ENCODE measurements at places on chromosomes 1 and 21.

DNA sequence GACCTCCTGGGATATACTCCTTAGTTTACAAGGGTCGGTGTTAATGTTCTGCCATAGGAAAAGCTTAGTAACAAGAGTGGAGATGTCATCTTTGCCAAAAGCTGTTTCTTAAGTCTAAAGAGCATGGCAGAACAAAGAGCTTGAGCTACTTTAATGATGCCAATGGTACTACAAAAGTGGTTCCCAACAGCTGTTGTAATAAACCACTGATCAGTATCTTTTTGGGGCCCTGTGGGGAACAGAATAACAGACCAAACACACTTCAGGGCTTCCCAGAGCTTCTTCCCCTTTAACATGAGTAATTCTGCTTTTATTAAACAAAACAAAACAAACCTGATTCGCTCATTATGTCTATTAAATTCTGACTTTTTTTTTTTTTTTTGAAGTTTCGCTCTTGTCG lies 116.3 kb downstream of the NCAM2 start:
- DNase-seq, result no peak

- DNase-seq, result no peak
Observed at GRCh38 chr1:166470014-166470413, 303.2 kb upstream of the FAM78B start.

DNA sequence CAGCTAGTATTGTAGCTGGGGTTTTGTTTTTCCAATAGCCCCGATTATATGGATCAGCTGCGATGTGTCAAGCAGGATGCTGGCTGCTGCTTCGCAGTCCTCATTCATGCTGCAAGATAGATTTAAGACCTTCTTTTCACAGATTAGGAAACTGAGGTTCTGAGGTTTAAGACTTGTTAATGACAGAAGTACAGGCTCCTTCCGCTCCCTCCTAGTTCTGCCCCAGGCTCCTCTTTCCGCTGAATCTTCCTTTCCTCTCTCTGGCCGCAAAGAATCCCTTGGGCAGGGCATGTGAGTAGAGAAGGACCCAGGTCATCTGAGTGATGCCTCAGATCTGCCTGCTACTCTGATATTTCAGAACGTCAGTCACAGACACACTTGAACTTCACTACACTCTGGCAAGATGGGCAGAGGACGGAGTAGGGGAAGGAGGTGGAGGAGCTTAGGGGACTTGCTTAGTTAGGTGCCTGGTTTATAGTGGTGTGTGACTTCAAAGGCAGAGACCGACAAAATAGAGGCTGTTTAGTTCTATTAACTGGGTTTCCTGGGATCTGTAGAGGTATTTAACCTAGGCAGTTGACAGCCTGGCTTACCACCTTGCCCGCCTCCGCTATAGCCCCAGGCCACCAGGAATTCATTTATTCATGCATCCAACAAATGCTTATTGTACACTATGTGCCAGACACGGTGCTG lies 4.2 kb downstream of the IGSF21 start:
- no peak for DNase-seq

DNA sequence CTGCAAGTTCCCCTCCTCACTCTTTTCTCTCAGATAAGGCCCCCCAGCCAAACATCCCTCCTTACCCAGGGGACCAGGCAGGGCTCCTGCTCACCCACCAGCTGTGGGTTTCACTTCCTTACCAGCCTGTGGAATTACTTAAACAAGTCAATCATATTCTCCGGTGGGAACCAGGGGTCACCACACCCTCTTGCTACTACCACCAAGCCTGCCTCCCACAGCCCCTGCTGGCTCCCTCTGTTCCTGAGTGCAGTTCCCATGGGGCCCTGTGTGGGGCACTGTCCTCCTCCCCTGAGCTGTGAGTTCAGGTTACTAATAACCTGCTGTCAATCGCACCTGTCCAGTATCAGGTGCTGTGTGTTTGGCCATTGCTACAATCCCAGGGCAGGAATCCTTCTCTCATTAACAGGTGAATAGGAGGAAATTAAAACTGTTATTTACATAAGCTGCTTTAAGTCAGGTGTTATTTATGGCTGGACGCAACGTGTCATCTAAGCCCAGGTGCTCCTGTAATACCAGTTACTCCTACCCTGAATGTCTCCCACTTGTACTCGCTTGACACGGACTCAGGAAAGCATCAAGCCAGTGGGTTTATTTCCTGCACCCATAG lies 53.1 kb upstream of the LBR start:
- DNase-seq, result no peak

DNA sequence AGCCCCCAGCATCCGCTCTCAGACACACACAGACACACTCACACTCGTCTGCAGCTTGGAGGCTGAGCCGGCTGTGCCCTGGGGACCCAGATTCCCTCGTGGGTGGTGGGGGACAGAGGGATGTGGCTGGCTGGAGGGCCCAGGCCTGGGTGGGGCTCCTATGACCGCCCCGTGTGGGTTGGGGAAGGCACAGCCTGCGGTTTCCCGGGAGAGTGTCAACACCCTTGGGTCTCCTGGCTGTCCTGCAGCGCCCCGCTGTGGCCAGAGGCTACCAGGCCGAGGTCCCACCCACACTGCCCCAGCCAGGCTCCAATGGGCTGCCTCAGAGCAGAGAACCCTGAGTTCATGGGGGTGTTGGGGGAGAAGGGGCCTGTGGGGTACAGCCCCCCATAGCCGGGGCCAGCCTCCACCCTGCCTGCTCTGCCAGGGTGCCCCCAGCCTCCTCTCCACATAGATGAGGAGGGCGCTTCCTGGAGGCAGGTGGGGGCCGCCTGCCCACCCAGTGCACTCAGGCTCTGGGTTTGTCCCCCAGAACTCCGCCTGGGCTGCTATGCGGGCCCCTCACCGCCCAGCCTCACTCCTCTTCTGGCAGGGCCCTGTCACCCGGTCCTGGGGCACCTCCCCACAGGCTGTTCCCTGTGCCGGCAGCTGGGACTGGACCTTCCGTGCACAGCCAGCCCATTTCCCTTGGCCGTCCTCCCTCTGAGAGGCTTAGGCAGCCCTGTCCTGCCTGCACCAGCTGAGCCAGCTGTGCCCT lies at the start of gene TTC34:
TSS of gene TTC34 (minus strand) at position 159 of the 757 bp plus-strand sequence. CDS start 866 bp downstream, outside the sequence.
- DNase-seq, result no peak

- no peak for DNase-seq
Observed at GRCh38 chr1:47934243-47934805, 62.9 kb downstream of the TRABD2B start.

DNA sequence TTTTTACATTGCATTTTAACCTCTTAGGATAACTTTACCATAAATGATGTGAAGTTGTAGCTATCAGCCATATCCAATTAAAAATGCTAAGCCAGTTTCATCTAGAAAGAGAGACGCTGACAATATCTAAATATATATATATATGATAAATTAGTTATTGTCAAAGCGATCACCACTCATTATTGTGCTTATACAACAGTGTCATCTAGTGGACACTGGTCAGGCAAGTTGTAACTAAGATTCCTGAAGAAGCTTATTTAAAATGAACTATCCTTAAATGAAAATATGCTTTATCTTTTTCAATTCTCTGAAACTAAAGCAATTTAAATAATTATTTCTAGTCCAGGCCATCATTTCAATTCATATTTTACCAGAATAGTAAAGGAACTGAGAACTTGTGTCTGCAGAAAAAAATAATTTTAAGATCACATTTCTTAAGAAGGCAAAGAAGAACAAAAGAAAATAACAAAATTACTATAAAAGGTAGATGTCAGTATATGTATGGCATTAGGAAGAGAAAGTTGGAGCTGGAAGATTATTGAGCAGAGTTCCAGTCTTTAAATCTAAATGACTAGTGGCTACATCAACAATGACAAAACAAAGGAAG lies 193.3 kb upstream of the SNX7 start:
- no peak for DNase-seq

GRCh38 chr1:157442065-157442464 lies 110.2 kb downstream of the FCRL5 start:
- no peak for DNase-seq

DNA sequence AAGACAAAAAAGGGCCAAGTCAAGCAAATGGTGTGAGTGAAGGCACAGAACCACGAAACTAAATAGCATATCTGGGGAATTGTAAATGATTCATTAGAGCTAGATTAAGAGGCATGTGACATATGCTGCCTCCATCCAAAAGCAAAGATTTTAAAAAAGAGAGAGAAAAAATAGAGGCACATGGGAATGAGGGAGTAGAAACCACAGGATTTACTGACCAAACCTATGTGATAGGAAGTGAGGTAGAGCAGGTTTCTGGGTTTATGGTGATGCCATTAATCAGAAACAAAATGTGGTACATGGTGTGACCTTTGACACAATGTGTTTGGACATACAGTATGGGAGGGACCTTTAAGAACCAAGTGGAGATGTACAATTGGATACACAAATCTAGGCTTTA lies 13.6 kb downstream of the C1orf52 start:
- DNase-seq, result no peak

- DNase-seq, result no peak
Observed at GRCh38 chr1:226455843-226456242, 48.0 kb upstream of the PARP1 start.

DNA sequence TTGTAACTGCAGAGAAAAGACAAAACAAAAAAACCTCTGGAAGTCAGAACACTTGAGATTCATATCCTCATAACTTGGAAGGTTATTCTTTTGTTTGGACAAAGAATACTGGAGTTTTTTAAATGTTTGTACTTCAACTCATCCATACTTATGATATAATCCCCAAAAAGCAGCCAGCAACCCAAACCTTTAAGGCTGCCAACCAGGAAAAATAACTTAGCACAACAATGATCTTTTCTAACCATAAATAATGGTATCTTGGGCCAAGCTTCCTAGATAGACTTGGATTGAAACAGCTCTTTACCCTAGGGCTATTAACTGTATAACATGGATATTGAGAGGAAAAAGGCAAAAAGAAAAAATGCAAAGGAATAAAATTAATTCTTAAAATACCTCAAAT lies 335.1 kb downstream of the LTN1 start:
- DNase-seq, result no peak

DNA sequence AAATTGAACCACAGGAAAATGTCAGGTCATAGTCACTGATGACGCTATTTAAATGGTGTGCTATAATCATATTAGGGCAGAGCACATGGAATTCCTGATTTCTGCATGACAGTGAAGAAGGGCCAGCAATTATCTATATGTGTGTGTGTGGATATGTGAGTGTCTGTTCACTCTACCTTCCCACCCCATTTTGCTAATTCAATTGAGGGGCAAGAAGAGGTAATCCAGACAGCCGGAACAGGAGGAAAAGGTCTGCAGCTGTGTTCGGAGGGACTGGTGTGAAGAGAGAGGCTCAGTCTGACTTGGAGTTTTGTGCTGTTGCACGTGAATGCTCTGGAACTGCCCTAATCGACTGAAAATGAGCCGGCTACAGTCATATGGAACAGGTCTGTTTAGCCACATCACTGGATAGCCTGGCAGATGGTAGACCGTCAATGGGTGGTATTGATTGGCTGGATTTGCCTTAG lies 5.1 kb upstream of the ELAVL4 start:
- no peak for DNase-seq
